ENCODE measurements at places on chromosomes 7 and 10. TPM values are rescaled to one million over a fixed set of nuclear protein-coding genes. Genes with fewer than 3 reads are reported as not detected.

Gene EN2
- under 0.01 TPM for total RNA-seq

Gene UNC5B
- total RNA-seq: 11.2 TPM

Gene NSUN6
- 23.0 TPM for total RNA-seq

Gene SGCE
- 113 TPM for total RNA-seq

Gene KCNIP2
- total RNA-seq: 5.7 TPM

Gene TUBB8
- total RNA-seq: not detected

Gene OR6B1
- total RNA-seq: not detected

Gene HMX2
- total RNA-seq: not detected

Gene HPSE2
- 3.1 TPM for total RNA-seq

Gene ST8SIA6
- 0.79 TPM for total RNA-seq

Gene NEUROD6
- 0.30 TPM for total RNA-seq

Gene GPR158
- total RNA-seq: 0.10 TPM

Gene CLCN1
- 0.20 TPM for total RNA-seq

Gene USP54
- total RNA-seq: 34.8 TPM

Gene PLAC9
- total RNA-seq: 40.2 TPM

Gene TAS2R41
- not detected for total RNA-seq

Gene NDUFB8
- 111 TPM for total RNA-seq

Gene FKBP6
- not detected for total RNA-seq

Gene GNGT1
- total RNA-seq: not detected

Gene PON2
- 80.1 TPM for total RNA-seq

Gene GGCT
- total RNA-seq: 36.3 TPM

Gene CPA1
- 0.79 TPM for total RNA-seq

Gene SOSTDC1
- total RNA-seq: 58.9 TPM

Gene OR2A7
- total RNA-seq: 12.5 TPM

Gene EZH2
- 19.2 TPM for total RNA-seq

Gene INA
- total RNA-seq: 0.99 TPM

Gene PPP1R17
- total RNA-seq: not detected

Gene ANXA8L1
- 51.0 TPM for total RNA-seq

Gene DKK1
- 5.0 TPM for total RNA-seq

Gene PLXNA4
- total RNA-seq: 6.8 TPM

Gene NKX1-2
- total RNA-seq: 0.20 TPM

Gene POLD2
- total RNA-seq: 46.2 TPM

Gene MACC1
- 7.1 TPM for total RNA-seq

Gene ANKRD61
- not detected for total RNA-seq

Gene ARMH3
- 16.6 TPM for total RNA-seq

Gene SPOCK2
- 0.79 TPM for total RNA-seq

Gene CCDC126
- total RNA-seq: 16.7 TPM

Gene CPA4
- 63.8 TPM for total RNA-seq

Gene EBF3
- total RNA-seq: 19.5 TPM
